ENCODE measurements at places on chromosomes 5 and 9.

- no peak for DNase-seq
Observed at GRCh38 chr9:135796784-135797485, 95.0 kb downstream of the KCNT1 start.

DNA sequence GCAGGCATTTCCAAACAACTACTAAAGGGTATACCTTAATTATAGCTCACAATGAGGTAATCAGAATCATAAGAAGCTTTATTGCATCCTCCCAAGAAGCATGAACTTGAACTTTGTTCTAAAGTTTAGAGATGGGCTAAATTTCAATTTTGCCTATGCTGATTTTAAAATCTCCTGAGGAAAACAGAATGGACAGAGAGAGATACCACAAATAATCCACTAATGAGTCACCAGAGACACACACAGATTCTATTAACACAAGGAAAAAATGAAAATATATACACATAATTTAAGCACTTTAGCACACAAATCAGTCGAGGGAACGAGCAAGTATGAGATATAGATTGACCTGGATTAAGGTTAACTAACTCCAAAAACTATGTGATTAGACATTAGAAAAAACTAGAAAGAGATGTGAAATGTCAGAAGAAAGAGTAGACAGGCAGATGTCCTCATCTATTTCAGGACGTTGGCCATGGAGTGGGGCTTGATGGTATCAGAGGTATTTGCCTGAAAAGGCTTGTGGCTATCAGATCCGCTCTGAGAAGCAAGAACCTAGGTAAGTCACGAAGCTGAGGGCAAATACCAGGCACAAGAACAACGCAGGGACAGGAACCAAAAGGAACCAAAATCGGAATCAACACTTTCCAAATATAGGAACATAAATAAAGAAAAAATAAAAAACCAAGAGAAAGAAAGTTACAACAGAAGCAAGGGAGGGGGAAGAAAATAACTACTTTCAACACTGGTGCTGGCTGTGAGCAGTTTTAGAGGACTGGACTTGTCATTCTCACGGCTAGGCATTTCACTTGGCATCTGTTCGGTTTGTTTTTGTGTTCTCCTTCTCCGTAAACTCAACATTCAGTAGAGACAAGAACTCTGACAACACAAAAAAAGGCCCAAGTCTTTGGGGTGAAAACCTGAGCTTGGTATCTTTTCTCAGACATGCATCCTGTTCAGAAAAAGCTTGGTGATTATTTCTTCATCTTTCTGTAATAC lies 294.6 kb upstream of the PUM3 start:
- DNase-seq, result no peak

GRCh38 chr5:107776922-107777740 lies 106.4 kb upstream of the EFNA5 start:
- DNase-seq, result no peak

GRCh38 chr5:40799258-40799657 lies 1.1 kb upstream of the PRKAA1 start:
- DNase-seq, result no peak

DNA sequence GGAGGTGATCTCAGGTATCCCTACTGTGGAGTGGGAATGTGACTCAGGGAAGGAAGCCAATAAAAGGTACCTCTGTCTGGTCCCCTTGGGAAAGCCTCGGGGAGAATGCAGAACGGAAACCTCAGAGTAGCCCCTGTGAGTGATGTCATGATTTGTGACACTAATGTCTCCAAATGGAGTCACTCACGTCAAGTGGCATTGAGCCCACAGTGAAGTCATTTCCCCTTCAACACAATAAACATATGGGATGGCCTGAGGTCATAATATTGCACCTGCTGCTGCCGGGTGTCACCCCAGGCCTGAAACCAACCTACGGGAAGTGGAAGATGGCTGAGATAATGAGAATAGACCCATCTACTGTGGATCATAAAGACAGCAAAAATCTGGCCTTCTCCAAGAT lies 75.9 kb upstream of the GOLM1 start:
- DNase-seq, result no peak

DNA sequence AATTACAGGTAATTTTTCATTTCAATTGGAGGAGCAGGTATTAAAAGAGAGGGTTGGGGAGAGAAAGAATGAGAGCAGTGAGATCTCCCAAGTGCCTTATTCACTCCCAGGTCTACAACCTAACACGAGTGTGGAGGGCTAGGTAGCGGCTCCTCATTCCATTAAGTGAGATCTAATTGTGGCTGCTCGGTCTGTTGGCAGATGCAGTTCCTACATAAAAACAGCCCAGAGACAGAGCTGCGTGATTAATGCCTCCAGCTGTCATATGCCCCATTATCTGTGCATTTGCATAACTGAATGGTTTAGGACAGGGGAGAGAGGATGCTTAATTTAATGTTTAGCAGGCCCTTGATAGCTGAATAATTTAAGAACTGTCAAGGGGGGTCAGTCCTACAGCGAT lies 100.5 kb downstream of the PSAT1 start:
- no peak for DNase-seq

DNA sequence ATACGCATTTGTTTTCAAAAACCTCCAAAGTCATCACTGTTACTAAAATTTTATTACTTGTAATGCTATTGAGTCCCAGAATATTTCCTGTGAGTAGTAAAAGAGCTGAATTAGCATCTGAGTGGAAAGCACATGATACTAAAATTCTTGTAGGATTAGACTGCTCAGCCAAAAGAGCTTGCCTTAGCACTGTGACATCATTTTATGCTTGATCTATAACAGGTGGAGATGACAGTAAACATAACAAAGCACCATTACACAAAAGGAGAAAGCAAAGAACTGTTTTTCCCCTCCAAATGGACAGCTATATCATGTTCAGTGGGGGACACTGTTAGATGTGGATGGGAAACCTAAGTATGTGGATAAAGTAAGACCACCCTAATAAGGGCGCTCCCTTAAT lies 5.8 kb upstream of the JAK2 start:
- no peak for DNase-seq

DNA sequence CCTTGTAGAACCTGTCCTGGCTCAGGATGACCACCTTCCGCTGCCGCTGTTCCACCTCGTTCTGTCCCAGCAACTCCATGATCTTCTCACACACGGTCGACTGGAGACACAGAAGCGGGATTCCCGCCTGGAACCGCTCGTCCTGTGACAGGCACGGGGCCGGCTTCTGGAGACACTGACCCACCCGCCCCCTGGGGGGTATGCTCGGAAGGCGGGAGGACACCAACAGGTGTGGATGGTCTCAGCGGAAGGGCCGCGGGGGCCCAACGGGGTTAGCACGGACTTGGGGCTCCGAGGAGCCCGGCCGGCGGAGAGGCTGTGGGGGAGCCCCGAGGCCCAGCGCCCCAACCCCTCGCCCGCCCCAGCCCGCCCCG lies 530 bp downstream of the UCK1 start:
- DNase-seq, result no peak

GRCh38 chr5:14216902-14217301 lies 73.8 kb downstream of the TRIO start:
- DNase-seq, result no peak

- no peak for DNase-seq
Observed at GRCh38 chr5:109191153-109191558, 218.6 kb downstream of the PJA2 start.

DNA sequence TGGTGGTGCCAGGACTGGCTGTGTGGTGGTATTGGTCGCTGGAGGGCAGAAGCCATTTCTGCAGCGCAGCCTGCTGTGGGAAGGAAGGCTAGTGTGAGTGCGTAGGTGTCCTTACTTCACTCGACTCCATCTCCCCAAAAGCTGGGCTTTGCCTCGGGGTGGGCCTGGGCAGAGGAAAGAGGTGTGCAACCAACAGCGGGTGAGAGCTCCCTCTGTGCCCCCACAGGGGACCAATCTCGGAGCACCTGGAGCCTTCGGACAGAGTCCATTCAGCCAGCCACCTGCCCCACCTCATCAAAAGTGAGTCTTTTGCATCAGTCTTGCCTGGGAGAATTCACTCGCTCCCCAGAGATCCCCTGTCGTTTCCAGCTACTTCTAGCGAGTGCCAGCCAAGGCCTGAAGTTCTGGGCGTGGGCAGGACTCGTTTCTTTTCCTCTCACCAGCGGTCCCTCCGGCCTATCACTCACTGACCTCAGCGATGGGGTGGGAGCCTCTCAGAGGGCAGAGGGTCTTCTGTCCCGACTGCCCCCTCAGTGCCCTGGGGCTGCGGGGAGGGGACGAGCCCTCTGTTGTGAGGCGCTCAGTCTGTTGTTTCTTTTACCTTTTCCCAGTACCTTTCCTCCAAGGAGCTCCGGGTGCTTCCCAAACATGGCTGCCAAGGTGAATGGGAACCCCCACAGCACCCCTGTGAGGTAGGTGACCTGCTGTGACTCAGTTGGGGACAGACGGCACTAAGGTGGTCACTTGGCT lies 32.9 kb upstream of the PRDM12 start:
- DNase-seq, result no peak

- no peak for DNase-seq
Observed at GRCh38 chr5:14057289-14057688, 85.9 kb upstream of the TRIO start.

DNA sequence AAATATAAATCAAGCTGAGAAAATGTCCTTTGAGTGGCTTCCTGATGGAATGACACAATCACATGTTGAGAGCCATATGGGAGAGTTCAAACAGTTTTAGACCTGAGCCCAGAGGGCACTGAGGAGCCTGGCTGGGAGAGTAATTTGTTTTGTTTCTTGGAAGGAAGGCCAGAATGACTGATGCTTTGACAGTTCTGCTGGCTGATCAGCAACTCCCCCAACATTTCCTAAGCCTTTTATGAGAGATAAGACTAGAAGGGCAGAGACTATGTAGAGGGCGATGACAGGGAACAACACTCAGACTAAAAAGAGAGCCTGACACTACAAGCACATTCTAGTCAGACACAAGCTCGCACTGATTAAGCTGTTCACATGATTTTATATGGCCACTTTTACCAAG lies 169.2 kb downstream of the COX7C start:
- DNase-seq, result no peak

DNA sequence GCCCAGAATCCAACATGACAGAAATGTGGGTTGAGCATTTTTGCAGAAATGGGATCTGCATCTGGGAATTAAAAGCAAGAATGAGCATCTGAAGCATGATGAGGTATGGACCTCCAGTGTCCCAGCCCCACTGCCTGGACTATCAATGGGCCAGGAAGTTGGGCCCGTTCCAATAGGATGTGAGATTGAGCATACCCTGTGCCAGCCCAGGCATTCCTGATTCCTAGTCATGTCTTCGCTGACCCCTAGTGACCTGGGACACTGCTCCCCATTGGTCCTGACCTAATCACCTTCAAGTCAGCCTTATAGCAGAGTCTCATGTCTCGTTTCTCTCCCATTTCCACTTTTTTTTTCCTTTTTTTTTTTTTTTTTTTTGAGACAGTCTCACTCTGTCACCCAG lies 197.4 kb upstream of the IRX2 start:
- DNase-seq, result no peak

GRCh38 chr5:108361771-108362170 lies 20.1 kb downstream of the FBXL17 start:
- DNase-seq, result no peak

GRCh38 chr5:42924686-42925085 lies 113.0 kb upstream of the SELENOP start:
- DNase-seq, result no peak

GRCh38 chr9:16996901-16997491 lies 126.5 kb upstream of the BNC2 start:
- no peak for DNase-seq

DNA sequence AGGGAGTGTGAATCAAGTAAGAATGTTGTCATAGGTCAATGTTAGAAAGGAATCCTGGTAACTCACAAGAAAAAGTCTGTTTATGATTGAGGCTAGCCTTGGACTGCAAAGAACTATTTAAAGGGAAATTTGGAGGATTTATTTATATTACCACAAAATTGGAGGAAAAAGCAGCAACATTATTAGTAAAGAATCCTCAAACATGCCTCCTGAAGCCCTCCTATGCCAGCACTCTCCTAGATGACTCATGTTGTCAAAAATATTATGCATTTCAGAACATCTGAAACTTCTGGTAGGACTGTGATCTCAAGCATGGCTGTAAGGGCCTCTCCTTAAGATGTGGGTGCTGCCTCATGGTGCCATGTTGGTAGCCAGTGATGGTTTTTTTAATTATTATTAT lies 628.5 kb downstream of the CHSY3 start:
- no peak for DNase-seq

- no peak for DNase-seq
Observed at GRCh38 chr5:134642931-134643530, 5.6 kb upstream of the SEC24A start.

GRCh38 chr5:171127314-171127713 lies 181.7 kb upstream of the TLX3 start:
- no peak for DNase-seq

DNA sequence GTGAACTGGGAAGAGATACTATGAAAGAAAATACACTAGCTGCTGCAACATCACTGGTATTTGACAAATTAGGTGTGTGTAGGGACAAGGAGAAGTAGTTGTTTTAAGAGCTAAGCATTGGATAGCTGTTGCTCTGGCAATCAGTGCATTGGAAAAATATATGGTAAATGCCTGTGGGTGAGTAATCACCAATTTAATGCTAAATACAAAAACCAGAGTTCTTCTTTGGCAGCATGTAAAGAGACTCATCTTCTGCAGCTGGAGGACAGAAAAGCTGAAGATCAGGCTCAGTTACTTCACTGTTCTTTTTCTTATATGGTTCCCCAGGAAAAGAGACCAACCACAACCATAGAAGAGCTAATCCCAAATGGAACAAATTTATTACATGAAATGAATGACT lies 201.8 kb upstream of the MPDZ start:
- no peak for DNase-seq

- DNase-seq, result no peak
Observed at GRCh38 chr9:120917929-120918762, 8.4 kb downstream of the TRAF1 start.

DNA sequence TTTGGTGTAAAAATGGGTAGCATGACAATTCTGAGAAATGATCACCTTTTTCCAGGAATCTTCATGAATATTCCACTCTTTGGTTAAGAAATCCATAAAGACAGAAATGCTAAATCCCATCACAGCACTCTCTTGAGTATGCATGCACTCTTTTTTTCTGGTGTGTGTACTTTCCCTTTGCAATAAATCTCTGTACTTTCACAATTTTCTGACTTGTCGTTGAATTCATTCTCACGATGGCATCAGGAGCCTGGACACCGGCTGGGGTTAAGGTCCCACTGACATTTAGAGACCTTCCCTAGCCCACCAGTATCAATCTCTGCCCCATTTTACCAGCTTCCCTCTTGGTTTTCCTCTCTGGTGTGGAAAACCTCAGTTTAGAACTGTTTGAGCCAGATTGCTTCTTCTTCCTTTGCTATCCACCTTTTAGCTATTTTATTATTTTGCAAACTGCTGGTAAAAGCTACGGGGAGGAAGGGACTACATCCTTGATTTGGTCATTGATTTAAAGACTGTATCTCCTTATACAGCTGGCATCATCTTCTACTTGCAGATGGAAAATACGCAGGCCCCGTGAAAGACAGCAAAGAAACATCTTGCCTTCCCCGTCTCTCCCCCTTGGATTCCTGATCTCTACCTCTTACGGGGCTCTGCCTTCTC lies 59.9 kb upstream of the ZFR start:
- no peak for DNase-seq

DNA sequence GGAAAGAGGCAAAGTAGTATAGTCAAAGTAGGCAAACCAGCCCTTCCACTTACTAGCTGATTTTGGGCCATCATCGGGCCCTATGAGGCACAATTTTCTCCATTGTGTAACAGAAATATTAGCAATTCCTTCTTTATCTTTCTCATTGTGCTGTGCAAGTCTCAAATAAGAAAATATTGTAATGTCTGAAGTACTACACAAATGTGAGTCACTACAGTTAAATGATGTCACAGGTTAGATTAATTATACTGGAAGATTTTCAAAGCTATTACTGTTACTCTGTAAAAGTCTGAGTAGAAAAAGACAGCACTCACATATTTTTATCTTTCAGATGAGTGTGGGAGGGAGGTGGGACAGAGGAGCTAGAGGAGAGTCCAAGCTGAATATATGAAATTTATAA lies 12.4 kb upstream of the TMC1 start:
- no peak for DNase-seq
